Activated naive CD4-positive, alpha-beta T cell (primary cell): ENCODE measurements at places on chromosomes 3 and 15.
A peak's percentile ranks its signal among the peaks of the same experiment; 100 is the strongest.

DNA sequence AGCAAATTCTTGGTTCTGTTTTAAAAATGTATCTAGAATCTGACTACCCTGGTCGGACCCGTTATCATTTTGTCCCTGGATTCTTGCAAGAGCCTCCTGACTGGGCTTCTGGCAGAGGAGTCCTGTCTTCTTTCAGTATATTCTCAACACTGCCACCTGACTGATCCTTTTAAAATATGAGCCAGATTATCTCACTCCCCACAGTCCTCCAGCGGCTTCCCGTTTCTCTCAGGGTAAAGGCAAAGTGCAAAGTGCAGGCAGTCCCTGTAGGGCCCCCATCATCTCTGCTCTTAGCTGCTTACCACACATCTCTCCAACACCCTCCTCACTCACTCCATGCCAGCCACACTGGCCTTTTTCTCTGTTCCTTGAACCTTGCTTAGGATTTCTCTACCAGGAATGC is 28.4 kb downstream of the CRTC3 start:
- DNase-seq = no peak

GRCh38 chr3:33717616-33717865 is 513 bp downstream of the CLASP2 start:
- DNase-seq = peak; percentile 39

- no peak for DNase-seq
Measured at GRCh38 chr3:127654374-127654773, 18.4 kb upstream of the ABTB1 start.

DNA sequence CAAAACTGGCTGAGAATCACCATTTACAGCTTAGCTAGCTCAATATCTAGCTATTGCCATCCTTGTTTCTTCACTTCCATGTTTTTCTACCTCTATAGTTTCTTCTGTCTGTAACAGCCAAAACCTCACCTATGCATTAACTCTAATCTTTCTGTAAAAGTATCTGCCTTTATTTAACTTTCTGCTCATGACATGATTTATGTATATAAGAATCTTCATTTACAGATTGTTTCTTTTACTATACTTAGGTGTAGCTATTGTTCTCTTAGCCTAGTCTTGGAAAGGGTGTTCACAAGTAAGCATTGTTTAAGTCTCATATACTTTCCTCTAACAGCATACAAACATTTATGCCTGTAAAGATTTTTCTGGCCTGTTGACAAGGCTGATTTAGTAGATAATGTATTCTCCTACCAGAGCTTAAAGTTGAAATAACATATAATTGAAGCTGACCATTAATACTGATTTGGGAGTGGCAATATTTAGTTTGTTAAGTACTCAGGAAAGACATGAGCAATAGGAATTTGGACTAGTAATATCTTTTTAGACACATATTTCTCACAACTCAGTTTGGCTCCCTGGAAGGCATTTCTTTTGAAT is 9.4 kb downstream of the FILIP1L start:
- DNase-seq = no peak

DNA sequence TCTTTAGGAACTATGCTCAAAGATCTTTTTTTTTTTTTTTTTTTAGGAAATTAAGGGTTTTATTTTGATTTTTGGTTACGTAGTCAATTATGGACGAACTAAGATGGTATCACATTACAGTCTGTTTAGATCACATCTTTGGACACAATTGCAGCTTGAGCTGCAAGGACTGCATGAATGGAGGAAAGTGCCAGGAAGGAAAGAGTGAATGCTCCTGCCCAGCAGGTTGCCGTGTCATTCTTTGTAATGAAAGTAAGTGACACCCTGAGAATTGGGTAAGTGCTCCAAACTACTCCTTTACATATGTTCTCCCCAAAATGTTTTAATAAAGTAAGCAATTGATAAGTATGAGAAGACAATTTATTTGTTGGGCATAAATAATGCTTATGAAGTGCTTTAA is 716.5 kb upstream of the GOLIM4 start:
- DNase-seq = no peak

GRCh38 chr3:155079468-155079745 is 712 bp upstream of the MME start:
- no peak for DNase-seq
